ENCODE measurements at places on chromosomes 6 and 20. TPM values are rescaled to one million over a fixed set of nuclear protein-coding genes. Genes with fewer than 3 reads are reported as not detected.

- DNase-seq: no peak
These were observed 616.5 kb upstream of the CITED2 start for GRCh38 chr6:139990856-139991465.

The SNAI1 gene
- not detected for total RNA-seq

- DNase-seq: no peak
These were observed 2.4 kb upstream of the EFHC1 start for GRCh38 chr6:52417675-52418111.

- DNase-seq: no peak
These were observed 74.7 kb downstream of the PTCHD4 start for GRCh38 chr6:48036316-48036715.

The KHDC1L gene
- not detected for total RNA-seq
